PC-3 (cell line): ENCODE measurements at places on chromosomes 2 and 18. TPM values are rescaled to one million over a fixed set of nuclear protein-coding genes. Genes with fewer than 3 reads are reported as not detected.

Gene DLX1
- 7.6 and 13.2 TPM in 2 replicates for total RNA-seq

Gene FOXD4L1
- 0.33 TPM in 1 of 2 replicates, not detected in the other for total RNA-seq

Gene IL1RL2
- 0.11 TPM in 1 of 2 replicates, not detected in the other for total RNA-seq

Gene TUBA3E
- total RNA-seq = not detected in 2 replicates

GRCh38 chr2:171160119-171160955, at the start of gene TLK1:
Gene TLK1, minus strand, starts transcription at chr2:171160893. Its CDS starts 465 bp downstream, at chr2:171160428.
- peak; percentile 73 for DNase-seq

DNA sequence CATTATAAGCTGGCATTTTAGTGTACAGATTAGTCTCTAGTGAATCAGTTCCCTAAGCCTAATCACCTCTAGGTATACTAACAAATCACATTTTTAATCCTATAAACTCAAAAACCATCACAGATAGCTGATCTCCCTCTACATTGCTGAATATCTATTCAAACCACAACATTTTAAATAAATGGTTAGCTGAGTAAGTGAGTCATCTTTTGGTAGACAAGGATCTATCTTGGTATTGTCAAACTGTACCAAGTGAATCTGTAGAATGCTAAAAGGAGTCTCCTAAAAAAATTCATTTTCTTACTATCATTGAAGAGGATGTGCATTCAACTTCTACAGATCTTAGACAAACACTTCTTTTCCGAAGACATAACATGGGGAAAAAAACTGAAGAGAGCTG, 40.7 kb downstream of the INO80D start:
- DNase-seq = no peak

DNA sequence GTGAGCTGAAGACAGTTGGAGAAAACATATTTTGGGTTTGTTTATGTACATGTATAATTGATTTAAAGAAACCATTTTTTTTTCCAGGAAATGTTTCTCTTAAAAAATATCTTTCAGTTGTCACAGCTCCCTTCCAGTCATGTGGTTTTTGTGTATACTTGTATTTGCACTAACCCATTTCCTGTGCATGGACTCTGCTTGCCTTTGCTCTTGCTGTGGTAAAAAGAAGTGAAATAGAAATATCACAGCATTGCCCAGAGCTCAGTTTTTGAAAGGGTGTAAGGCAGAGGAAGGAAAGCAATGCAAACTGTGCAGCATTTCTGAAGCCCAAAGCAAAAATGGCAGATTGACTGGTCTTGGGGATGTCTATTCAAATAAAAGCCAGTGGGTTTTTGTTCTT, 10.4 kb upstream of the DOCK10 start:
- DNase-seq = no peak

- DNase-seq = no peak
Observed at GRCh38 chr2:110120171-110121051, 4.8 kb upstream of the MALL start.

GRCh38 chr2:107817378-107817777, 9.3 kb upstream of the RGPD4 start:
- no peak for DNase-seq

DNA sequence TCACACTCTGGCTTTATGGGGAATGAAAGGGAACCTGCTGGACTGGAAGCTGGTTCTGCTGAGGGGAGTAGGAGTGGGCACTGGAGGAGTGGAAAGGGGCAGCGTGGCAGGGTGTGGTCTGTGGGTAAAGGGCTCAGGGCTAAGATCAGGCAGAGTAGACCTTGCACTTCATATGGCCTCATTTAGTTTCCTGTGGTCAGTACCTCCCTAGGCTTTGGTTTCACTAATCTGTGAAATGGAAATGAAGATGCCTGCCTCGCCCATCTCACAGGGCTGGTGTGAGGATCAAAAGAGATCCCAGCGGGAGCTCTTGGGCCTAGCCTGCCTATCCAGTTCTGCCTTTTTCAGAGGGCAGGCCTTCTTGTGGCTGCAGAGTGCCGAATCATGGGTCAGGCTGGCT, 208.7 kb downstream of the LOXHD1 start:
- no peak for DNase-seq

DNA sequence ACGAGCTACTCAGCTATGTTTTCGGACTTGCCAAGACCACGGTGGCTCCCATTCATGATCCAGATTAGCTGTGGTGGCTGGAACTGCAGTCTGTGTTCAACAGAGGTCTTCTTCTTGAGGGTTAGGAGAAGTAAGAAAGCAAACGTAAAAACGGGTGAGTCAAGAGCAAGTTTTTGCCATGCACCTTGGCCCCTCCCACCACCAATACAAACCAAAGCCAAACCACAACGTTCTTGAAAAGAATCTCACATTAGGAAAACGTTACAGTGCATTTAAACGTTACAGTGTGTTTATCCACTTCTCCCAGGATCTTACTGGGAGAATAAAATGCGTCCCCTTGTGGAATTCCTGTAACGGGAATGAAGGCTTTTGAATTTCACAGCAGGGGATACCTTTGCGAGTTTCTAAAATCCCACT, 725 bp downstream of the FBXO48 start:
- peak; percentile 75 for DNase-seq

GRCh38 chr2:25159949-25160348, 8.4 kb downstream of the POMC start:
- no peak for DNase-seq

DNA sequence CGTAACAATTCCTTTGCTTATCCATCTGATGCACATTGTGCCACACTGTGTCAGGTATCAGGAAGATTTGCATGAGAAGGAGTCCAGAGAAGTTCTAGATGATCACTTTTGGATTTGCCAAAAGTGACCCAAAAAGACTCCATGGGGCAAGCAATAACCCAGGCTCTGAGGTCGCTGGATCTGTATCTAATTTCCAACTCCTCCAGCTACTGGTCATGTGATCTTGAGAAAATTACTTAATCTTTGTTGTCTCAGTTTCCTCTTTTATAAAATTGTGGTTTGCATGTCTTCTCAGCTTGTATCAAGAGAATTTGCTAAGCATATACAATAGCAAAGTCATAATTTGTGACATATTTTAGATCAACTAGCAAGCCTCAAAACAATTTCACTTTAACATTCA, 61.3 kb upstream of the ITGA4 start:
- DNase-seq = no peak
